ENCODE measurements at places on chromosomes 2 and 18.

GRCh38 chr2:179264368-179265081, at the start of gene SESTD1:
Gene SESTD1 (minus strand): TSS chr2:179264832. CDS start chr2:179191841, 72,991 bp downstream.
- DNase-seq: no peak

DNA sequence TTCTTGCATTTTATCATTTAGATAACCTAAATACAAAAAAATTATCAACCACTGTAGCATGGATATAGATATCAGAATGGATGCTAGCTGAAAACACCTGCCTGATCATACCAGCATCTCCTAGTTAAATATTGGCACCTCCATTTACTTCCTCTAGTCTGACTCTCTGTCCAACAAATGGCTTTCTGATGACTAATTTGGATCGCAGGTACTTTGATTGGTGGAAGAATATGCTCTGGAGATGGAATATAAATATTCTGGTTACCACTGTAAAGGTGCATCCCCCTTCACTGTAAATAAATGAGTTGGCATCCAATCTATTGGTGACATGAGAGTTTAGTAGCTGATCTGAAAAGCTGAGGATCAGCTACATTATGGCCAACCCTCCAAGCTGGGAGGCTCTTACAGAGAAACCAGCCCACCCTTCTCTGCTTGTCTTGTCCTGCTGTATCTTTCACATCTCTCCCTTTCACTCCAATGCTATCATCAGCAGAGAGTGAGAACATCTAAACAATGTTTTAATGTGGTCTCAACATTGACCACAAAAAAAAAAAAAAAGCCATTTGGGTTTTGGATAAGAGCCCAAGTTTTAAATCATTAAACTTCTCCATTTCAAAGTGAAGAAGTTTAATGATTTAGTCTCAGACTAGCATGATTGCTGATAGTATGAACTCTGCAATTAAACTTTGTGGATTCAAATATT, 90.5 kb downstream of the PMAIP1 start:
- DNase-seq: no peak

DNA sequence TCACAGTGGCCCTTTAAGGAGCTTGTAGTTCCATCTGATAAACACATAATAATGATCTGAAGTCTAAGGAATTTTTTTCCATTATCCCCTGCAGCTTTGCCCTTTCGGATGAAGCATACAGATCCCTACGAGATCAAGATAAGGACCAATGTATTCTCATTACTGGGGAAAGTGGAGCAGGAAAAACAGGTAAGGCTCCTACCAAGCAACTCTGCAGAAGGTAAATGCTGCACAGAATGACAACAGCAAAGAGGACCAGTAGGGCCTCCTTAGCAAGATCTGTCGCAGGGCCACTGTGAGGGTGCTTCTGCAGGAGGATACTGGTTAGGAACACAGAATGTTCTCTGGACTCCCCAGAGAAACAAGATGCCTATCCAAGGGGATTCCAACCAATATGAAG, 84.6 kb downstream of the MYO1B start:
- DNase-seq: no peak

- no peak for DNase-seq
Observed at GRCh38 chr2:155665704-155666103, 666.8 kb downstream of the NR4A2 start.

GRCh38 chr18:26386002-26386401, 159.8 kb downstream of the TAF4B start:
- DNase-seq: no peak

DNA sequence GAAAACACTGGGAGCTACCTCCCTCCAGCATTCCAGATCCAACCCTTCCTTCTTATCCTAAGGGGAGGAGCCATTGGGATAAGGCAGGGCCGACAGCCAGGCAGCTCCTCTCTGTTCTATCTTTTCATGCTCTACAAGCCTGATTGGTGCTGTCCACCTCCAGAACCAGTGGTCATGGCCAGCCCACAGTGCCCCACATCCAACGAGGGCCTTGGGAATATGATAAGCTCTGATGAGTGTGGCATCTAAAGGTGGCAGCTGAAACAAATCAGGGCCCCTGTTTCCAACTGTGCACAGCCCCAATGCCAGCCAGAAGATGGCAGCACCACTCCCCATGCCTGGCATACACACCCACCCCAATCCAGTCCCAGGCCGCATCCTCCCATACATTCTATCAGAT, 329.3 kb downstream of the C1D start:
- DNase-seq: peak; percentile 21

DNA sequence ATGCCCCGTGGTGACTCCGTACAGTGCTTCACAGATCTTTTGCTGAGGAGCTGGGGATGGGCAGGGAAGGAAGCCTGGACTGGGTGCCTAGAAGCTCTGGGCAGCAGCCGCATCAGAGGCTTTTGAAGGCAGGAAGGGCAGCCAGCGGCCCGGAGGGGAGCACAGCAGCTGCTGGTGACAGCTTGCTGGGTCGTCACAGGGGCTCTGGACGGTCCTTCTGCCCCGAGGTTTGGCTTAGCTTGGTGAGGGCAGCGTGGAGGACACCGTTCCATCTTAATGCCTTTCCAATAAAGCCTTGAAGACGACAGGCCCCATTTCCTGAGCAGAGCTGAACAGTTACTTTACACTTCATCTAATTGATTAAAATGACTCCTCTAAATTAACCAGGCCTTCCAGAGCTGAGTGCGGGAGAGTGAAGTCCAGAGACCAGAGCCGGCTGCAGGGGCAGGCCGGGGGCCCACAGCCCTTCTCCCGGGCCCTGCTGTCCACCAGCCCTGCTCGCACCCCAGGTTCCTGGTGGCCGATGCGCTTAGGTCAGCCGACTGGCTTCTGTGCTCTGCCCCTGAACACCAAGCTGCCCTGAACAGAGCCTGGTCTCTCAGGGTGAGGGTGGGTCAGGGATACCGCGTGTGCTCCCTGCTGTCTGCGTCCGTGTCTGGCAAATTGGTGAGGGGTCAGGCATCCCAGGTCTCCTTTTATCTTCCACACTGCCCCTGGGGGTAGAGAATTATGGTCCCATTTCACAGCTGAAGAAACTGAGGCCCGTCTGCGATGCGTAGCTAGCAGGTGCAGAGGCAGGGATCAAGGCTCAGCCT, 43.5 kb downstream of the RRM2 start:
- no peak for DNase-seq

- DNase-seq: no peak
Observed at GRCh38 chr2:30511122-30512083, 64.4 kb downstream of the LCLAT1 start.

- no peak for DNase-seq
Observed at GRCh38 chr2:20541651-20542050, 94.8 kb downstream of the RHOB start.

GRCh38 chr18:12417687-12418086, 10.0 kb downstream of the PRELID3A start:
- no peak for DNase-seq

GRCh38 chr2:196187898-196188458, 16.6 kb upstream of the STK17B start:
- no peak for DNase-seq

- DNase-seq: no peak
Observed at GRCh38 chr2:75709297-75709696, 1.4 kb downstream of the GCFC2 start.

- no peak for DNase-seq
Observed at GRCh38 chr2:39429746-39430145, 7.3 kb downstream of the MAP4K3 start.

GRCh38 chr18:8252371-8252770, 356.9 kb upstream of the RAB12 start:
- no peak for DNase-seq
